ENCODE measurements at places on chromosomes 12 and 14.

DNA sequence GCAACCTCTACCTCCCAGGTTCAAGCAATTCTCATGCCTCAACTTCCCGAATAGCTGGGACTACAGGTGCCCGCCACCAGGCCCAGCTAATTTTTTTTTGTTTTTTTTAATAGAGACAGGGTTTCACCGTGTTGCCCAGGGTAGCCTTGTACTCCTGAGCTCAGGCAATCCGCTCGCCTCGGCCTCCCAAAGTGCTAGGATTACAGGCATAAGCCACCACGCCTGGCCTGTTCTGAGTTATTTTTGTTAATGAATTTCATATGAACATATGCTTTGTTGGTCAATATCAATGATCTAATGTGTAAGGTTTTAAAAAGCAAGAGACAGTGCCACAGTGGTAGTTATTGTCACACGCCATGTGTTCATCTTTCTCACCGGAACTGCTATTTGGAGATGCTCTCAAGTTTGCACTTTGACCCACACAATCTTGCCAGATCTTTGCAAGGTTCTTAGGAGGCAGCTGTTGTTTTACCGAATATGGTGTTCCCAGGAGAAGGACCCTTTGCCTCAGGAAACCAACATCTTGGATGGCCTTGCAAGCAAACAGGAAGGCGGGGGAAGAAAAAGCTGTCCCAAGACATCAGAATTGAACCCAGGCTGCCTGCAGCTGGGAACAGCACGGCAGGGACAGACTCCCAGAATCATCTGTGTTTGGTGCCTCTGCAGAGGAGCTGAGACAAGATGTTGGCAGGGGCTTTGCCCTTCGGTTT is 30.0 kb downstream of the GALNT16 start:
- DNase-seq: no peak

- DNase-seq: no peak
Observed at GRCh38 chr12:132560364-132560613, 50.1 kb downstream of the LRCOL1 start.

DNA sequence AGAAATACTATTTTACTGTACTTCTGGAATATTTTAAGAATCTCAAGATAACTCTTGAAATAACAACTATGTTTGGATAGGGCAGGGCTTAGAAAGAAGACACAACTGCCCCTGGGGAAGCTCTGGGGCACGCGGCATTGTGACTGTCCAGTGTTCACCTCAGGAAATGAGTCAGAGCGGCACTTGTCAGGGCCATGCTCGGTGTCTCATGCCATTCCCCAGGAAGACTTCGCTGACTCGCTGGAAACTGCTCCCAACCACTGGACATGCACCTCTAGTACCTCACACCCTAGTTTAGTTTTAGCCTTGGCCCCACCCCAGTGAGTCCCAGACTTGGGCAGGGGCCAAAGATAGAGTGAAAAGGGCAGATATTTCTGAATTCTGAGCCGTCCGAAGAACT is 192.0 kb downstream of the TTC7B start:
- no peak for DNase-seq

- DNase-seq: no peak
Observed at GRCh38 chr14:94313991-94314655, 9.0 kb downstream of the SERPINA6 start.

DNA sequence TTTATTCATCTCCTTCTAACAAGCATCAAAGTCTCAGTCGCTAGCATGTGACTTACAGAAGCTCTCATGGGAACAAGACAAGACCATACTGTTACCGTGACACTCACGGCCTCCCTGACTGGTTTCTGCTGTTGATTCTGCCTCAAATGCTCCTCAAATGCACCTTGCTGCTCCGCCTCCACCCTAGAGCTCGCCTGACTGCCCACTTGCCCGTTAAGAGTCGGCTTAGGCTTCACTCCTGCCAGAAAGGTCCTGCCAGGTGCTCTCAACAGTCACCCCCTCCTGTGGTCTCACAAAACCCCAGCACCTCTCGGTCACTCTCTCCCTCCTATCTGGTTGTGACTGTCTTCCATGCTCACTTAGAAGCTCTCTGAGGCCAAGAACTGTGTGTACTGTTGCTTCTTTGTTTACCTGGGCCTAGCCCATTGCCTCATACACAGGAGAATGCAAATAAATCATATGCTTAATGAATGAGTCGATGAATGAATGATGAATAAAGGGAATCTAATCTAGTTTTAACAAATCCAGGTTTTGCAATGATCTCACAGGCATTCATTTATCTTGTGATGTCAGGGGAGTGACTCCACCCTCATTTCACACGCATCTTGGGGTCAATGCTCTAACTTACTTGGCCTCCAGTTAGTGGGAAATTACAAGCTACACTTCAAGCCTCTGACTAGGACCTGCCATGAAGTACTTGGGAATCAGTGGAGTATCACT is 41.3 kb downstream of the SSH1 start:
- DNase-seq: no peak

GRCh38 chr14:92473261-92473968 is 40.2 kb upstream of the RIN3 start:
- DNase-seq: no peak

- DNase-seq: no peak
Observed at GRCh38 chr12:65675141-65675621, 149.1 kb upstream of the HMGA2 start.

GRCh38 chr14:54175298-54175942 is 218.8 kb upstream of the BMP4 start:
- DNase-seq: no peak

DNA sequence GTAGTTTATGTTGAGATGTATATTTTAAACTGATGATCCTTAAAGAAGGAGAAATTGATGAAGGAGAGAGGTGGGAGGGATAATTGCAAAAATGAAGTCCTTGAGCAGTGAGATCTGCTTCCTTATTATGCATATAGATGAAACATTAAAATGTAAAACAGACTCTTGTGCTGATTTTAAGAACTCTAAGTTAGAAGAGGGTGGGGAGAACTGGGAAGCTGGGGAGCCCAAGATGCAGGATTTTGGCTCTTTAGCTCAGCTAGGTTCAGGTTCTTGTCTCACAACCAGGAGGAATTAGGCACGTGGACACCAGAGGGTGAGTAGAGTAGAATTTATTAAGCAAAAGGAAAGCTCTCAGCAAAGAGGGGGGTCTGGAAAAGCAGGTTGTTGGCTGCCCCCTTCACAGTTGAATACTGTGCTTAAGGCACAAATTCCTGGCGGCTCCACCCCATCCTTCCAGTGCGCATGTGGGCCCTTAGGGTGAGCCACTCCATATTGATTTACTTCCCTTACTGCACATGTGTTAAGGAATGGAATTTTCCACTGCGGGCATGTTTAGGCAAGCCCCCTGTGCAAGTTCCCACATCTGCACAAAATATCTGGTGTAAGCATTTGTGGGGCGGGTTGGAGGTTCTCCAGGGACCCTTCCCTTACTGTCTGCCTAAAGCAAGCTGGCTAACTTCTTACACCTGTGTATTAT is 141.9 kb downstream of the BICD1 start:
- DNase-seq: no peak

DNA sequence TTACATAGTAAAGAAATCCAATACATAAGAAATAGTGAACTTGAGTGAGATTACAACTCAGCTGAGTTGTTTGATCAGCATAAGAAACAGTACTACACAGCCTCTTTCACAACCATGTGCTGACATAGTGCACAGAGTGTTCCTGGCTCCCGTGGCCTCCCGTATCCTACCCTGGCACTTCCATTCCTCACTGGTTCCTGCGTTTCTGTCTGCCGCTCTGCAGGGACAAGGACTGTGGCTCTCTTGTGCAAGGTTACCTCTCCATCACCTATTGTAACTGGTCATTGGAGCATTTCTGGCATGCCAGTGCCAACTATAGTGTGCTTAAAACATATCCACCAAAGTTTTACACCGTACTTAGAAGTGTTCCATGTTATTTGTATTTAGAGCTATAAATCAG is 46.3 kb upstream of the PCED1B start:
- no peak for DNase-seq

GRCh38 chr14:102796661-102797190 is 19.5 kb downstream of the TRAF3 start:
- no peak for DNase-seq

GRCh38 chr12:102061096-102061559 is 663 bp downstream of the WASHC3 start:
- DNase-seq: no peak

- no peak for DNase-seq
Observed at GRCh38 chr14:76705214-76705613, 56.1 kb upstream of the VASH1 start.

GRCh38 chr14:91693346-91693745 is 38.5 kb downstream of the CATSPERB start:
- DNase-seq: no peak

DNA sequence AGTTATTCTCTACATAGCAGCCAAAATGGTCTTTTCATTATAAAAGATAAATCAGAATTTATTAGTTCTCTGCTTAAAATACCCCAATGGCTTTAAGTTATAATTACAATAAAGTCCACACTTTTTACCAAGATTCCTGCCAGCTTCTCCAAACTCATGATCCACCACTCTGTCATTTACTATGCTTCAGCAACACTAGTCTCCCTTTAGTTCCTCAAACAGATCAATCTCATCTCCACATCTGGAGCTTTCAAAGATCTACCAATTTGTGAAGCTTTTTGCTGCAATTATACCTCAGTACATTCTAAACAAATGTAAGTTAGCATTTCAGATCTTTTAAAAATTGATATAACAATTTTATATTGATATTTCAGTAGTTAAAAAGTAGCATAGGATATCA is 24.9 kb downstream of the CATSPERB start:
- no peak for DNase-seq

GRCh38 chr12:84842406-84843013 is 70.1 kb downstream of the SLC6A15 start:
- no peak for DNase-seq

- no peak for DNase-seq
Observed at GRCh38 chr12:94020335-94020734, 128.0 kb upstream of the PLXNC1 start.

DNA sequence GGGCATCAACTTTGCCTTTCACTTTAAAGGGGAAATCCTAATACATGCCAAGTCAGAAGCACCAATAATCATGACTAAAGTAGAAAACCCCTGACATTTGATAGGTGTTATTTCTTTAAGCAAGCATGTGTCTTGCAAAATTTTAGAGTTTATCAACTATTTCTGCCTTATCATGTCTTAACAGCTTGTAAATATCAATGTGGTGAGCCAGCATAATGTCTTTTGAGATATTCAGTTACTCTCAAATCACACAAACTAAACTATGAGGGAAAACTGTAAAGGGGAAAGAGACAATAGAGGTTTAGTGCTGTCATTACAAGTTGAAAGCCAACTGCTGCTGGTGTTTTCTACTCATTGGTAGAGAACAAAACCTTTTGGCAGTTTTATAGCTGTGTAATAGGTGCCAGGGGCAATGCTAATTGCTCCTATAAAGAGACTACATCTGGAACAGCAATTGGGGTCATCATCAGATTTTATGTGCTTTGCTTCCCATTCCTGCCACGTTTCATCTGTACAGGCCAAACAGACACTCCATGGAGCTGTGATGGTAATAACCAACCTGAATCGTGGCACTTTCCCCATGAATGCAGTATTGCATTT is 1027.4 kb downstream of the FSCB start:
- DNase-seq: no peak

- DNase-seq: no peak
Observed at GRCh38 chr14:22980672-22981089, 1.7 kb downstream of the AJUBA start.

DNA sequence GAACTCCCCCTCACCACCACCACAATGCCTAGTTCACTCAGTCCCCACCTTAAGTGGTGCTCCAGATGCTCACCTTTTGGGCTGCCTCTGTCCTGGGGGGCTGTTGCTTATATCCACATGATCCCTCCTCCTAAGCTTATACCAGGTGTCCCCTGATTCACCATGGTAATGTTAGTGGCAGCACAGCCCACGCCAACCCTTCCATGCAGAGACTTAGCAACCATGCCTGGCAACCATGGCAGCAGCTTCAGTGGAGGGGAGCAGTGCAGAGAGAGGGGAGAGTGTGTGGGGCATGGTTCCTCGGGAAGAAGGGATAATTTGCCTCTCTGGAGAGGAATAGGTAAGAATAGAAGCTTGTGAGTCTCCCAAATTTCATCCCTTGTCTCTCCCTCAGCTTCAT is 1.2 kb upstream of the DDN start:
- no peak for DNase-seq

DNA sequence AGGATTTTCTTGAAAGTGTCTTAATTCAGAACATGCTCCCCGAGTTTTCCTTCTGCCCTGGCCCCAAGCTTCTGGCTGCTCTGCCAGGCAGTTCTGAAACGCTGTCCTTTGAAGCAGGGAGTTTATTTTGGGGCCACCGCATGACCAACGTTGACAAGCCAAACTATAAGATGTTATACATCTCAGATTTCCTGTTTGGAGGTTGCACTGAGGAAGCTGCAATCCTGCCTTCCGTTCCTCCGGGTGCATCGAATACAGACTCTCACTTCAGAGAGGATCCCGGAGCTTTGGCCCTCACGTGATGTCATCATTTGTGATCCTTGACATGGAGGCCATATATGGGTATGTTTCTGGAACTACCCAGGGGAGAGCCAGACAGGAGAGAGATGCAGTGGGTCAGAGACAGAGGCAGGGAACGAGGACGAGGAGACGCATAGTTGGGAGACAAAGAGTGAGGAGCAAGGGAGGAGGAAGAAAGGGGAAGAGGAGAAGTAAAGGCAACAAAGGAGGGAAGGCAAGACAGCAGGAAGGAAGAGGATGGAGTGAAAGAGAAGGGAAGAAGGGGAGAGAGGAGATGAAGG is at the start of gene ASB2:
ASB2 (minus strand) TSS at position 94 of the 581 bp plus-strand sequence. CDS start 12,031 bp downstream, outside the sequence.
- no peak for DNase-seq

DNA sequence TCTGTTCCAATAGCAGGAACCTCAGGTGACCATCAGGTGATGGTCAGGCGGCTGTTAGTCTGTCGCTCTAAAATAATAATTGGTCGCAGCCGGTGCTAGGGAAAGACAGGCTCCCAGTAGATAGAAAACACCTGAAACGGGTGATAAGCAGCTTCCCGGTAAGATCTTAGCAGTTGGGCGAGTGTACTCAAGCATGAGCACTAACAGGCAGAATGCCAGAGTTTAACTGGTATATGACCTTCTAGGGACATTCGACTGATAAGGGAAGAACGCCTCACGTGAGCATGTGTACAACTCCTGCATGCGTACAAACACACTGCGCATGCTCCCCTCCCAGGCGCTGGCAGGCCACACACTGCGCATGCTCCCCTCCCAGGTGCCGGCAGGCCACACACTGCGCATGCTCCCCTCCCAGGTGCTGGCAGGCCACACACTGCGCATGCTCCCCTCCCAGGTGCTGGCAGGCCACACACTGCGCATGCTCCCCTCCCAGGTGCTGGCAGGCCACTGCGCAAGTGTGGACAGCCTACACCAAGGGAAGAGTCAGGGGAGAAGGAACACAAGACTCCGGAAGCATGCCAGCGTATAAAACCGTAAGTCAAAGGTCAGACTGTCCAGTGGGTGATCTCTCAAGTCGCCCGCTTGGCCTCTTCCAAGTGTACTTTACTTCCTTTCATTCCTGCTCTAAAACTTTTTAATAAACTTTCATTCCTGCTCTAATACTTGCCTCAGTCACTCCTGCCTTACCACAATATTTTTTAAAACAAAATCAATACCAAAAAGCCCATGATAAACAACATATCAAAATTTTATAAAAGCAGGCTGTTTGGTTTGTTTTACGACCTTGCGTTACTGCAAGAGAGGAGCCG is 24.5 kb downstream of the GPRC5D start:
- no peak for DNase-seq

Measured in T-helper 22 cell (primary cell).